Thoracic aorta (tissue), 2 donors: ENCODE measurements at places on chromosomes 3 and 15.

DNA sequence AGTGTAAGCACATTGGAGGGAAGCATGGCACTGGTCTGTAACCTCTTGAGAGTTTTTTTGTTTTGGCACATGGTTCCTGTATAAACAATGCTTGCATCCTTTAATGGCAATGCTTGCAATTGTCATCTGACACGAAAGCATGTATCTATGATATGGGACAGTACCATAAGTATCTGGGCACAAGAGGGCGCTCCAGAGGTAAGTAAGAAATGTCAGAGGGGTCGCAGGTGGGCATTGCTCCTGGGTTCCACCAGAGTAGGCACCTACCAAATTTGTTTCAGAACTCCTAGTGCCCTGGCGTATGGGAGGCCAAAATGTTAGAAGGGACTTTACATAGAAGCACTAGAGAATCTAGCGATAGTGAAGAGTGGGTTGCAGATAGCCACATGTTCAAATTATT, 58.7 kb upstream of the BCHE start:
- no peak for DNase-seq

GRCh38 chr15:70704731-70705130, 58.6 kb downstream of the UACA start:
- DNase-seq: no peak

GRCh38 chr15:83404121-83404520, 43.0 kb upstream of the SH3GL3 start:
- DNase-seq: no peak

DNA sequence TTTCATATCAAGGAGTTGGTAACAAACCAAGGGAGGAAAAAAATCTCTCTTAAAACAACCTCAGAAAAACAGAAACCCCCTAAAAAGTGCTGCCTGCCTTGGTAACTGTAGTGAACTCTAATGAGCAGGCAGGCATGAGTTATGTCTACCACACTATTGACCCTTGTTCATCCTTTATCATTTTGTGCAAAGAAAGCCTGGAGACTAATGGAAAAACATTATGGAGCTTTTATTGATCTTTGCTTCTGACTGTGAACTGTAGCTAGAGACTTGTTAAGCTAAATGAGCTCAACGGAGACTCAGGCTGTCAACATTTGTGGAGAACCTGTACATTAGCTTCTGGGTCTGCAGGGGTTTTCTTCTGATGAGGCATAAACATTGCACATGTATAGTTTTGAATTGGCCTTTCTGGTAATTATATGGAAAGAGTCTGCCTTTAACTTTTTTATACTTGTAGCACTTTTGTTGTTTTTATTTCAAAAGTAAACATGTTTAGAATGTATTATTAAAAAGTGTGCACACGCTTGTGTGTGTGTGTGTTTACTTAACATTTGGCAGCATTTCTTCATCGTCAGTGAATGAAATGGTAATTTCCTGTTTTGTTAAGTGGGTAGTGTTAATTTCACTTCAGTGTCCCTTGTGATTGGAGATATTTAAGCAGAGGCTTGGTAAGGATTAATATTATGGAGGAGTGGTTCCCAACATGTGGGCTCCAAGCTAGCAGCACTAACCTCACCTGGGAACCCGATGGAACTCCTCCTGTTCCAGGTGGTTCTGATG, 15.9 kb upstream of the SPTSSB start:
- DNase-seq: no peak

- no peak for DNase-seq
These were observed 3.2 kb downstream of the AEN start for GRCh38 chr15:88624156-88624970.
